ENCODE measurements at places on chromosomes 3 and 15. TPM values are rescaled to one million over a fixed set of nuclear protein-coding genes. Genes with fewer than 3 reads are reported as not detected.

Gene SPTBN5
- total RNA-seq = 2.3 TPM

Gene BMF
- total RNA-seq = 11.6 TPM

DNA sequence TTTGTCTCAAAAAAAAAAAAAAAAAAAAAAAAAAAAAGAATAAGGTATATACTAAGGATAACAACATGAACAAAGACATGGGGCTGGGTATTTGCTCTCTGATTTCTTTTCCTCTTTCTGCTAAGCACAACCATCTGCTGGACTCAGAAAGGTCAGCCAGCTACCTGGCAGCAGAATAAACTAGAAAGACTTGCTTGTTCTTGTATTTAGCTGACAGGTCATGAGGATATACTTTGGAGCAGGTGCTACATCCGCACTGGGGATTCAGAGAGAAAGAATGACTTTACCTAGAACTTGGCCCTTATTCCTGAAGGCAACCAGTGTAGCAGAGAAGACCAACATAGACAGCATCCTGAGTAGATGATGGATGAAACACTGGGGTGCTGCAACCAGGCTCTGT lies 550.5 kb downstream of the NTRK3 start:
- no peak for DNase-seq

DNA sequence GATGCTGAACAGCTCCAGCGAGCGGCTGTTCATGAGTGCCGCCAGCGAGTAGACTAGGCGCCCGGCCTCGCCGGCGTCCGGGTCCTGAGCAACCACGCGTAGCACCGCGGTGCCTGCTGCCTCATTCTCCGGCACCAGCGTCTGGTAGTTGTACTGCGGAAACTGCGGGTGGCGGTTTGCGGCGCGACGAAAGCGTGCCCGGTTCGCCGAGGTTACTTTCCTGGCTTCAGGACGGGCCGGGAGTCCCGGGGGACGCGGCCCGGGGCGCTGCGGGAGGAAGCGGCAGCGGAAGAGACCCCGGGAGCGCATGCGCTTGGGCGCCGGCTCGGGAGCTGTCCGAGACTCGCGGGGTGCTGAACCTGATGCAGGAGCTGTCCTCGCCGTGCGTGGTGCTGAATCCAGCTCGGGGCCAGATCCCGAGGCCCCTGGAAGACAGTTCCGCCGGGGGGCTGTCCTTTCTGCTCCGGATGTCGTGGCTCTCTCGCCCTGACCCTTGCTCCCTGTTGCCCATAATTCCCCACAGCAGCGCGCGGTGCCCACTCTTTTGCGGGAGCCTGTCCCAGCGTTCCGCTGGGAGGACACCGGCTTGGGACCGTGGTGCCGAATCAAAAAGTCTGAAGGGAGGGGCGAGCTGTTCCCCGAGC lies 1.1 kb downstream of the CELSR3 start:
- peak; percentile 59 for DNase-seq

DNA sequence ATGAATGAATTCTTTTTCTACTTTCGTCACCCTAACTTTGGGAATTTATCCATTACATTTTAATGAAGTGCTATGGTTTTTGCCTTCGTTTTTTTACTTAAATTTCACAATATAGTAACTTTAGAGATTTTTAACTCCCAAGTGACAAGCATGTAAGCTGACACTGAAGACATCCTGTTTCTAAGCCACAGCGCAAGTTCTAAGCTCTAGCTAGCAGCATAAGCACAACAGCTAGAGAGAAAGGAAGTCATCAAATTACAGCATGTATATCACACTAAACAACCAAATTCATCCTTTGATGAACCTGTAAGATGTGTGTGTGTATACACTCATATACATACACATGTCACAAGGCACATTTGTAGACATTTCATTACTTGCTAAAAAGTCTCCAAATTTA lies 119.3 kb downstream of the P3H2 start:
- no peak for DNase-seq

Data from colonic mucosa (tissue), 4 donors.